NCI-H146 (cell line): ENCODE measurements at places on chromosomes 3 and 15.

- no peak for DNase-seq
These were observed 127.2 kb upstream of the PLSCR5 start for GRCh38 chr3:146732325-146732724.

GRCh38 chr15:29889542-29890329 lies 67.5 kb upstream of the TJP1 start:
- DNase-seq, result no peak

DNA sequence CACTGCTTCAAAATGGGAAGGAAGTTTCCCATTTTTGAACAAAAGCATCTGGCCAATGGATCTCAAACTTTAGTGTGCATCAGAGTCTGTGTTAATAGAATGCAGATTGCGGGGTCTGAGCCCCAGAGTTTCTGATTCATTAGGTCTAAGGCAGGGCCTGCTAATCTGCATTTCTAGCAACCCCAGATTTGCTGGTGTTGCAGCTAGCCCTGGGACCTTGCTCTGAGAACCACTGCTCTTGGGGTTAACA lies 30.7 kb upstream of the USP3 start:
- no peak for DNase-seq

GRCh38 chr3:187744169-187745151 lies 808 bp downstream of the BCL6 start:
- DNase-seq, result no peak
